ENCODE measurements at places on chromosomes 2 and 18.

GRCh38 chr2:241673189-241673663 lies 13.4 kb downstream of the DTYMK start:
- DNase-seq, result no peak

DNA sequence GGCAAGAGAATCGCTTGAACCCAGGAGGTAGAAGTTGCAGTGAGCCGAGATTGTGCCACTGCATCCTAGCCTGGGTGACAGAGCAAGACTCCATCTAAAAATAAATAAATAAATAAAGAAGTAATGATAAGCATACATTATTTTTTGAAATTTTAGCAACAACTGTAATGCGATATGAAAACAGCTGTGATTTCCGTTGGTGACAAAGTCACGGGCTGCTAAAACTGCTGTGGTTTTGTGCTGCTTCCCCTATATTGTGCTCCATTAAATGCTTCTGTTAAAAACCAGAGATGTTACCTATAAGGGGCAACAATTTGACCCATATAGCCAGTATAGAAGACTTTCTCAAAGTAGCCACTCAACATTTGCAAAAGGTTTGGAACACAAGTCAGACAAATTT lies 8.3 kb downstream of the TRIM54 start:
- DNase-seq, result no peak

DNA sequence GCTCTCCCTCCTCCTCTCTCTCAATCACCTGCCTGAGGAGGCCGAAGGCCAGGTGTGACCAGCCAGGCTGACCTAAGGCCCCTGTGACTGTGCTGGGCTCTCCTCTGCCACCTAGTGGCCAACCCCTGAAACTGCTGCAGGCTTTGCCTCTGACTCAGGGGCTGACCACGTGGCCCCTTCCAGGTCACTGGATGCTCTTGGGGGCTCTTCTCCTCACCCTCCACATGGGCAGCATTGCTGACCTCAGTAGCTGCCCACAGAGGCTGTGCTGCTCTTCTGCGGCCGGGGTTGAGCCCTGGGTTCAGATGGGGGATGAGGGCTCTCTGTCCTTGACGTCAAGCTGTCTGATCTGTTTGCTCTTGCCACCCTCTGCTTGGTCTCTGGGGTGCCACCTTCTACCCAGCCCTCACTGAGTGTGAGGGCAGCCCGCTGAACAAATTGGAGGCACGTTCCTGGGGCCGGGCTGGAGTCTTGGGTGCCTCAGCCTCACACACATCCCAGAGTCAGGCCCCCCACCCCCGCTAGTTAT lies 122.7 kb downstream of the TWIST2 start:
- DNase-seq, result peak; percentile 92

DNA sequence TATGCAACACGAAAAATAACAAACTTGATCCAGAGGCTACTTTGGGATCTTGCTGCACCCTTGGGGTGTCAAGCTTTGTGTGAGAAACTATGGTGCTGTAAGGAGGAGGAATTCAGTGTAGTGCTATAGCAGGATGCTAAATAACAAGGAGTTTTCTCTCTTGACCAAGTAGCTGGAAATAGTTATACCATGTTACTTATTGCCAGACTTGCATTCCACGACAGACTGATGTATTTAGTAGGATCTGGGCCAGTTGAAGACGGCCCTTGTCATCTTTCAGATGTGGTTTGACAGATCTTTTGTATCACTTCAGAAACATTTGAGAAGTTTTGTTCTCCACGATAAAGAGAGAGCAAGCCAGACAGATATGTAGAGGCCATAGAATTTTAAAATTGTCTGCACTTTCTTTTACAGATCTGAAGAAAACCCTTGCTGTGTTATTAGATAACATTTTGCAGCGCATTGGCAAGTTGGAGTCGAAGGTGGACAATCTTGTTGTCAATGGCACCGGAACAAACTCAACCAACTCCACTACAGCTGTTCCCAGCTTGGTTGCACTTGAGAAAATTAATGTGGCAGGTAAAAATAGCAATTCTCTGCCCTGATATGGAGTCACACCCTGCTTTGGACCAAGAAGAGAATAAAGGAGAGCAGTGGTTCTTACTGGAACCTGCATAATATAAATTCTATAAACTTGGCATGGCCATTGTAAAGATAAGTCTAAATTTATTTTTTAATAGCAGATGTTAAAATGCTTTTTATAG lies 16.3 kb downstream of the MGAT5 start:
- DNase-seq, result no peak
